ENCODE measurements at places on chromosomes 1 and 21. TPM values are rescaled to one million over a fixed set of nuclear protein-coding genes. Genes with fewer than 3 reads are reported as not detected.

DNA sequence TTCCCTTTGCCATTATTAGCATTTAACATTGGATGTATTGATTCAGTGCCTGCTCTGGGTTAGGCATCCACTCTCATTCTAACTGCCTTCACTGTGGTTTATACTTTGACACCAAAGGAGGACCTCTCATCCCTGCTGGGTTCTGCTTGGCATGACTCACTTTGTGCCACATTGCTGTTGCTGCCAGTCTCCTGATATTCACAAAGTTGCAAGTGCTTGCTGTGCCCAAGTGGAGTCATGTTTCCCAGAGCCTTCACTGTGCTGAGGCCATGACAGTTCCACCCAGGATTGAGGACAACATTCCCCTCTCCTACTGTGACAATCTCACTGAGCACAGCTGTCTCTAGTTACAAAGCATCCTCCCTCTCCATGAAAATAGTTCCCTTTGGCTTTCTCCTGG, 519.9 kb upstream of the USP24 start:
- no peak for DNase-seq

LHX4 gene
- total RNA-seq, result not detected

- no peak for DNase-seq
Measured at GRCh38 chr1:228871314-228872061, 136.2 kb downstream of the RHOU start.

GRCh38 chr1:26998429-26999300, 5.2 kb downstream of the TRNP1 start:
- DNase-seq, result no peak

- no peak for DNase-seq
Measured at GRCh38 chr1:61436491-61437120, 288.3 kb downstream of the TM2D1 start.

TNNI3K gene
- total RNA-seq, result 6.7 TPM

DNA sequence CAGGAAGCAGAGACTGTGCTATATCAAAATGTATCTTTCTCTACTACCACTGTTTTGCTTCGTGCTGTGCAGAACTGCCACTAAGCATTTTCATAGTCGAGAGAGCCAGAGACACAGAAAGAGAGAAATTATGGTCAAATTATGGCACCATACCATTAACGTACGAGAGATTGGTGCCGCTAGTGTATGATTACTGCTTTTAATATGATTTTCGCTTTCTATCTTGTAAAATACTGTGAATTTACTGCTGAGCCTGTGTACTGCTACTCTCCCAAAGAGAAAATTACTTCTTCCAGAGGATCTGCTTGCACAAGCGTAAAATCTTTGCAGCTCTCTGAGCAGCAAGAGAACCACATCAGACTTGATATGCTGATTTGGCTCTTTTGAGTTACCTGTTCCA, 71.1 kb upstream of the ZNF281 start:
- DNase-seq, result no peak

DNA sequence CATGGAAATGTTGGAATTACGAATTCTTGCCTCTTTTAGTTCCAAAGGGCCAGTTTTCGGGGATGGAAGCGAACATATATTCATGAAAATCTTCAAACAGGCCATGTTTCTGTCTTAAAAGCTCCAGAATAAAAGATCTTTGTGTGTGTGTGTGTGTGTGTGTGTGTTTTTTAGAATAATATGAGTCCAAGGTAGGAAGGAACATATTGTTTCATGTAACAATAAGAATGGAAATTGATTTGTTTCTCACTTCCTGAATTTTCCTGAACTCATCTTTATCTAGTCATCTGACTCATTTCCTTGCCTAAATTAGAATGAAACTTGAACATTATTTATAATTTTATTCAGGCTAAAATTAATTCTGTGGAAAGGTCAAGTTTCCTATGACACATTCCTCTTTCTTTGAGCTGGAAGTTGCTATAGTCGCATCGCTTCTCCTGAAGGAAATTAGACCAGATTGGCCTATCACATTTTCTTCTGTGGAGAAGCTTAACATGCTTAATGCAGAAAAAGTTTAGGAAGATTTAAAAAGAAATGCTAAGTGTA, 805.1 kb upstream of the ADAMTS5 start:
- DNase-seq, result no peak

- DNase-seq, result no peak
Measured at GRCh38 chr1:66505671-66506392, 28.1 kb upstream of the SGIP1 start.

GRCh38 chr1:36769886-36770830, 264.2 kb downstream of the GRIK3 start:
- peak; percentile 20 for DNase-seq

DNA sequence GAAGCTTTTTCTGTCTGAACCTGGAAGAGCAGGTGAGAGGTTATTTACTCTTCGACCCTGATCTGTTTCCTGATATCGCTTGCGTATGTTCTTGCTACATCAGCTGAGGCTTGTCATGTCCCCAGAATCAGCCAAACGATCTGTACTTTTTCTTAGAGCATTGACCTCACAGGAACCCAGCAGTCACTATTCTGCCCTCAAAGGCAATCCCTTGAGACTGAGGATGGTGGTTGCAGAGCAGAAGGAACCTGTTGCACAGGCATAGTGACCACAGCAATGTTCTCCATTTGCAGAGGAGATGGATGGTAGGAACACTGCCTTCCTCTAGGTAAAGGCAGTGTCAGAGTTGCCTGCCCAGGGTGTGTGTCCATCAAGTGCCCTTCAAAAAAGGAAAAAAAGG, 11.3 kb upstream of the LACTBL1 start:
- DNase-seq, result no peak

GRCh38 chr1:76881762-76882161, 14.5 kb downstream of the ST6GALNAC5 start:
- DNase-seq, result no peak

GRCh38 chr1:31515056-31515775, 61.1 kb upstream of the TINAGL1 start:
- DNase-seq, result no peak

GRCh38 chr1:196723325-196724185, 51.1 kb upstream of the CFHR3 start:
- no peak for DNase-seq

GRCh38 chr1:110393691-110394492, 3.1 kb upstream of the SLC16A4 start:
- DNase-seq, result no peak

NBPF4 gene
- total RNA-seq, result not detected

PGBD5 gene
- total RNA-seq, result 0.16 TPM

PDC gene
- total RNA-seq, result not detected

MTARC1 gene
- total RNA-seq, result 6.1 TPM

- DNase-seq, result no peak
Measured at GRCh38 chr1:59015708-59016107, 231.9 kb upstream of the JUN start.

DNA sequence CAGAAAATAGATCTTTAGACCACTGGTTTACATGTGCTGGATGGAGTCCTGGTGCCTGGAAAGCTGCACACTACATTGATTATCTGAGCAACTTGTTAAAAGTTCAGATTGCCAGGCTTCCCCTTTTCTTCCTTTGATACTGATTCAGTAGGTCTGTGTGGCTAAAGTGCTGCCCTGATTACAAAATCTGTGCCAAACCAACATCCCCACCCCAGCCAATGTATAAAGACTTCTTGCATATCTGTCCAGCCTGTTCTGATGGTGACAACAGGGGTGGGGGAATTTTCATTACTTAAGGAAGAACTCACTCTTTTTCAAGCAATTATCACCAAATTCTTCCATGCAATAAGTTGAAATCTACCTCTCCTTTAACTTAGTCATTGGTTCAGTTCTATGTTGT, 135.5 kb downstream of the TNFSF18 start:
- DNase-seq, result no peak

- DNase-seq, result no peak
Measured at GRCh38 chr1:21818656-21819055, 6.6 kb downstream of the LDLRAD2 start.

DNA sequence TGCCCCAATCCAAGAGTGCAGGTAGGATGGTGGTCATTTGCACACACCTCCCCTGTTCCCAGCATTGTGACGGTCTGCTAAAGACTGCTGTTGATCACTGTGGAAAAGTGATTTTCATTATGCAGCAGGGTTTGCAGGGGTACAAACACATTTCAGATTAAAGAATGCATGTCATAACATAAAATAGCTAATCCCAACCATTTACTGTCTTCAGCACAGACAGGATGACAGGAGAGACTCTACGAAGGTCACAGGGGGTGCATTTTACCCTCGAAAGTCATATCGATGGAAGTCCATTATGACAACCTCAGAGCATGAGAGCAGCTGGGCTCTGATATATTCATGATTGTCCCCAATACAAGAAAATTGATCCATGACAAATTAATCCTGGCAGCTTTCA, 302.6 kb downstream of the AJAP1 start:
- no peak for DNase-seq

- DNase-seq, result no peak
Measured at GRCh38 chr1:203167026-203167912, 8.4 kb downstream of the MYBPH start.

GRCh38 chr1:235113183-235113917, 15.3 kb downstream of the TOMM20 start:
- DNase-seq, result no peak

BECN2 gene
- total RNA-seq, result not detected

PPCS gene
- total RNA-seq, result 99.9 TPM

- no peak for DNase-seq
Measured at GRCh38 chr1:54403405-54403804, 2.8 kb downstream of the SSBP3 start.

DNA sequence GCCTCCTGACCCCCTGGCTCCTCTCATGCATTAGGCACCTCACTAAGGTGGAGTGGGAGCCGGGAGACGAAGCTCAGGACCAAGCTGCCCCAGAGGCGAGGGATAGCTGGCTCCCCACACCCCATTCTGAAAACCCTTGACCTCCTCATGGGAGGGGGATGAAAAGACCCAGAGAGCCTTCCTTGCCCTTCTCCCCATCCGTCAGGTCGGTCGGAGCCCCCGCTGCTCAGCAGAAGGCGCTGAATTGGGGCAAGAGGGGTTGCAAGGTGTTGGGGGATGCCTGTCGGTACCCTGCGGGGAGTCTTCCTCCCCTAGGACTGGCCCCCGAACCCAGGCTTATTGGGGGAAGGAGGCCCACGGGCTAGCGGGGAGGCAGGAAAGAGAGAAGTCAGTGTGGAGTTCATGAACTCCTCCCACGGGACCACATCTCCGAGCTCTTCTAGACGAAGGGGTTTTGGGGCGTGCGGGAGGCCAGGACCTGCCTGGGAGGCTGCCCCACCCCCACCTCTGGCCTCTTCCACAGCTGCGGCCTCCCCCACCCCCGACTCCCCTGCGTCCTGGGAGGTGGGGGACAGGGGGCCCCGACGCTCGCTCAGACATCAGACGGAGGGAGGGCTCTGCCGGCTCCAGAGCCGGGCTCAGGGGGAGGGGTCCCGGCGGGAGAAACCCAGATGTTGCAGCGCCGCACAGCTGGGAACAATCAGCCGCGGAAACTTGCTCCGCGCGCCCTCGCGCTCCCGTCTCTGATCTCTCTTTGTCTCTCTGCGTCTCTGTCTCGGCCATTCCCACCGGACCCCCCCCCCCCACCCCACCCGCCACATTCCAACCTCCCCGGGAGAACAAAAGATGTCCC, 719 bp downstream of the MFAP2 start:
- DNase-seq, result peak; percentile 82

GRCh38 chr21:26212220-26212619, 41.6 kb upstream of the APP start:
- DNase-seq, result no peak

GRCh38 chr1:94903280-94904009, 23.5 kb downstream of the CNN3 start:
- DNase-seq, result no peak

DNA sequence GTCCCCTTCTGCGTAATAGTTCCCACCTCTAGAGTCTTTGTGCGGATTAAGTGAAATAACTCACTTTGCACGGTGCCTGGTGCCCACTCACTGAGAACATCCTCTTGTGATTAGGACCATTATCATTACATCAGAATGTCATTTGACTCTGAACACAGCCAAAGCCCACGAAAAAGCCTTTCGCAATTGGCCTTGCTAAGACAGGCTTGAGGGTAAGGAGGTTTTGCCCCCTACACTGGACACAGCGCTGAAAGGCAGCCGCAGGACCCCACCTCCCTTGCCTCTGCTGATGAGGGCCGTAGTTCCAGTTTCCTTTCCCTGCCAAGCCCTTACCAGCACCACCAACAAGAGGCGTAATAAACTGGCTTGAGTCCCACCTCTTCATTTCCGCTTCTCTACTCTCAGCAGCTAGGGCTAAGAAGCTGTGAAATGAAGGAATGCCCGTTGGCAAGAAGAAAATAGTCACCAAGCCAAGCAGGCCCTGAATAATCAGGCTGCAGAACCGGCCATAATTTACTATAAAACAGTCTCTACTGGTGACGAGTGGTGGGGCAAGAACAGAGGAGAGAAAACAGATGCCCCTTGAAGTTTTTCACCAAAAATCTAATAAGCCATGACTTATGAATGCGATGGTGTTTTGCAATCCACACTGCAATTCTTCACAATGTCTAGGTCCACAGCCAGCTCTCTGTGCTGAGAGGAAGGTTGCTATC, 53.1 kb downstream of the SH3GLB1 start:
- DNase-seq, result peak; percentile 69

- no peak for DNase-seq
Measured at GRCh38 chr1:172662464-172663109, 3.7 kb downstream of the FASLG start.

ERO1B gene
- total RNA-seq, result 10.7 TPM

DNA sequence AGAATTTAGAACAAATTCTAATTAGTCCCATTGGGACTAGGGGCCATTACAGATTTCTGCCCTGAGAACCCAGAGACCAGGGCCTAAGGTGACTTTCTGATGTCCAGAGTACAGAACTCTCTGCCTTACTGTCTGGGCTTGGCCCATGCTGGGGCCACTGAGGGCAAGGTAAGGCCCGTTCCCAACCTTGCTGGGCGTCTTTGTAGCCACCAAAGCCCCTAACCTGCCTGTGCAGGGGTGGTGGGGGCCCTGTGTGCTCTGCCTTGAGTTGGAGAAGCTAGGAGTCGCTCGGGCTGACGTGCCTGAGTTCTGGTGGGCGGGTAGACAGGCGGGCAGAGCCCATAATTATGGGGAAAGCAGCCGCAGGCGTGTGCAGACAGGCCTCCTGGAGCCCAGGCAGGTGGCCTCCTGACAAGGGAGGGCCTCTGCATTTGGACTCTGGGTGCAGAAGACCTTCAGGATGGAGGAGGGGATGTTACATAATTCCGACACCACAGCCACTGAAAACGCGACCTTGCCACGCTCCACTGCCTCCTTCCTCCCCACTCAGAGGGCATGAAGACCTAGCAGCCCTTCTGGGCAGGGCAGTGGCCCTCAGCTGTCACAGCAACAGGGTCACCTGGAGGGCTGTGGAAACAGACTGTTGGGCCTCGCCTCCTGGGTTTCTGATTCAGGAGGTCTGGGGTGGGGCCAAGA, 239.9 kb upstream of the TMEM51 start:
- no peak for DNase-seq

BMP8B gene
- total RNA-seq, result 2.1 TPM

TCP10L gene
- total RNA-seq, result 2.8 TPM

- DNase-seq, result no peak
Measured at GRCh38 chr1:26122988-26123973, 11.7 kb downstream of the PDIK1L start.

DNA sequence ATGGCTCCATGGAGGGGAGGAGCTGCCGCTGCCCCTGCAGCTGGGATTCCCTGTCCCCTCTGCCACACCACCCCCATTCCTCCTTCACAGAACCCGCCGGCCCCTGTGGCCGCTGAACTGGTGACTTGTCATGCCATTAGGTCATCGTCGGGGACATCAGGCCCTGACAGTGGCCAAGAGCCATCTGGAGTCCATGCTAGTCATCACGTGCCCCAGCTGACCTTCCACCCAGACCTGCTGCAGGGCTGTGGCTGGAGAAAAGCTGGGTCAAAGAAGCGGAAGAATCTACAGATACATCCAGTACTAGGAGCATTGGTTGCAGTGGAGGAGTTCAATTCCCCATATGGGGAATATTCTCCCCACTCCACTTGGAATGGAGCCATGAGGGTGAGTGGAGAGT, 78.1 kb downstream of the KCNJ15 start:
- no peak for DNase-seq

All from sigmoid colon (tissue), 7 donors.